Fibroblast of gingiva (primary cell): ENCODE measurements at places on chromosomes 2 and 18.

DNA sequence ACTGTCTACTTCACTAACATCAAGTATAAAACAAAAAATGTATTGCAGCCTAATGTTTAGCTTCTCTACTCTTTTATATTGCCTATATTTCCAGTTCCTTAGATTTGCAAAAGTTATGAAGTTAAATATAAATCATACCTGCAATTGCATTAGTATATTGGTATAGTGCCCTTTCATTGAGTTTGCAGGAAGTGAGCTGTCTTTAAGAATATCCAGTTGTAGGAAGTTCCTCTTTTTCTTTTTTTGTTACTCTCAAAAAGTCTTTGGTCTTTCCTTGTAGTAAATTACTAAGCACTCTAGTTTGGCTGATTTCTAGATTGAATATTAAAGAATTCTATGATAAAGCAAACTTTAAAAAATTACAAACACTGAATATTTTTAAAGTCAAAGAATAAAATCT, 71.3 kb upstream of the FN1 start:
- DNase-seq, result no peak

- DNase-seq, result no peak
Measured at GRCh38 chr2:7835693-7836680, 845.9 kb upstream of the ID2 start.

DNA sequence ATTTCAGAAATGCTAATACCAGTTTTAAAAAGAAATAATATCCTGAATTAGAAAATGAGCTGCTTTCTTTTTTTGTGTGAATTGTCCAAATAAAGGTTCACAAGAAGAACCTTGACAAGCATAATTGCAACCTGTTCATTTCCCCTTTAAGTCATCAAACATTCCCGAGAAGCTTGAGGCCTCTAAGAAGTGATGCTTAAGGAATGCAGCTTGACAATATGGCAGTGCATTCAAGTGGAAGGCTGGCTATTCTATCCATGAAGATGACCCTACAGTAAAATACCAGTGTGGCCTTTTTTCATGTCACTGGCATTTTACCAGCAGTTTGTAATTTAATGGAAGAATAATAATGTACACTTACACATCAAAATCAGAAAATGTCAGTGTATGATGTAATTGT, 216.7 kb downstream of the CTNNA2 start:
- DNase-seq, result no peak

GRCh38 chr18:36862182-36862581, 33.3 kb downstream of the KIAA1328 start:
- no peak for DNase-seq

DNA sequence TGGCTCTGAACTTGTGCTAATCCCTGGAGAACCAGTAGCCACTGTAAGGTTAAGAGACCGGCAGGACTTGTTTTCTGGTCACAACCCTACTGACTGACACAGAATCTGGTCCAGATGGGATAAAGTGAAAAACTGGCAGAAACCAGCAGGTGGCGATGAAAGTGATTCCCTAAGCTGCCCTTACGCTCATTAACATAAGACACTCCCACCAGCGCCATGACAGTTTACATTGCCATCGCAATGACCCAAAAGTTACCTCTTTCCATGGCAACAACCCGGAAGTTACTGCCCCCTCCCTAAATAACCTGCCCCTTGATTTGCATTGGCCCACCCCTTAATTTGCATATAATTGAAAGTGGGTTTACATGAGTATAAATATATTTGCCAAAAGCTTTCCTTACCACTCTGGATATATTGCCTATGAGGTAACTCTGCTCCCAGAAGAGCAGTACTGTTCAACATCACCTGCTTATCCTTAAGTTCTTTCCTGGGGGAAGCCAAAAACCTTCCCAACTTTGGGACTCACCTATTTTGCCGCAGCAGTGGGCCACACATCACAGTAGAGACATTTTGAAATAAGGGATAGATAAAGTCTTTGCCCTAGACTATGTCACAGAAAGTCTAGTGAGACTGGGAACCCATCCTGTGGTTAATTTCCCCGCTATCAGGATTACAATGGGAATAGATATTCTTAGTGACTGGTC, 35.8 kb upstream of the AFF3 start:
- DNase-seq, result no peak

- DNase-seq, result no peak
Measured at GRCh38 chr2:225309516-225309915, 90.0 kb upstream of the NYAP2 start.

GRCh38 chr2:221589696-221590095, 17.6 kb upstream of the EPHA4 start:
- no peak for DNase-seq

DNA sequence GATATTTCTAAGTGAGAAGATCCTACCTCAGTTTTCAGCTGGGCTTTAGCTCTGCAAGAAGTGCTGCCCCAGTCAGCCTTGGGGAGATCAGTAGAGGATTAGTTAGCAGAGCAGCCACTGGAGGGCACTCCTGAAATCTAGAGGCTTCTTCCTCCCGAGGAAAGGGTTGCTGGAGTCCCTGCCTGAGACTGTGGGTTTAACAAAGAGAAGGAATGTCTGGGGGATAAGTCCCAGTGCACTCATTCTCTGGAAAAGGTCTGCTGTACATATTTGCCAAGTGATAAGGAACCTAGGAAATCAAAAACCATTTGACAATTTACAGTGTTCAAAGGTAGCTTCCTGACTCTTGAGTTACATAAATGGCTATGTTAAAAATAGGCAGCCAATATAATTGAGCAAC, 207.2 kb downstream of the SLC8A1 start:
- peak; percentile 57 for DNase-seq

- DNase-seq, result no peak
Measured at GRCh38 chr2:211673133-211673905, 865.3 kb downstream of the ERBB4 start.

GRCh38 chr2:105806996-105807395, 62.3 kb downstream of the NCK2 start:
- DNase-seq, result no peak

DNA sequence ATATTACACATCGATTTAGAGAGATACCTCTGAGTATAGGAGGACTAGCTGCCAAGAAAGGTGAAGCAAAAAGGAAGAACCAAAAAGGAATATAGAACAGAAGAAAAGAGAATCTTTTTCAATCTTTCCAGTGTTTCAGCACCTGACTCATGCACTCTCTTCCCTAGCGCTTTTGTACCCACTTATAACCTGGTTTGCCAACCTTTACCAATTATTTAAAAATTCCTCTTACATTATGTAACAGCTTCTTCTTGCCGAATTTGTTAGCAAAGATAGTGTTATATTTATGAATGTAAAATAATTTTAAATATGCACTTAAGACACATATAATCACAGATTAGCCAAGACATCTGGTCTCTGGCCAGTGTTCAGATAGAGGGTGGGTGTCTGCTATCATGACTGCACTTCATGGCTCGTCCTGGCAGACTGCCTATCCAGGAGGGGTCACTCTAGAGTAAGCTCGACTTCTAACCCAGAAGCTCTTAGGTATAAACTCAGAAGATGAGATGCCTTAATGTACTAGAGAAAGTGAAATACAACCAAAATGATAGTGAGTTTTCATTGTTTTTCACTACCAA, 122.9 kb downstream of the ATAD2B start:
- no peak for DNase-seq

GRCh38 chr18:32698153-32698552, 74.7 kb downstream of the KLHL14 start:
- no peak for DNase-seq

- DNase-seq, result peak; percentile 86
Measured at GRCh38 chr2:64311948-64312621, 141.9 kb upstream of the LGALSL start.

DNA sequence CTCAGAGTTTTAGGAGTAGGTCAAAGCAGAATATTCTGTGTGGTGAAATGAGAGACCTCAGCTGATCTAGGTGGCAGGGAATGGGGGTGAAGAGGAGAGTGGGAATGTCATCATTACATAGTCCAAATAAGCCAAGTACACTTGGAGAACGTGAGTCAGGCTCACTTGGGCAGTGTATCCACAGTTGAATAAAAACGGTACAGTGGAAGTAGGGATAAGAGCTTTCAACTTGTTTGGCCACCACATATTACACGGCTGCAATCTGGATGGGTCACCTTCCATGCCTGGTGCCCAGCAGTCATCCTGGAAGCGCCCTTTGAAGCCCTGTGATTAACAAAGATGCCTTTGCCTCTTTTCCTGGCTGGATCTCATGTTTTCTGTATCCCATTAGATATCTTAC, 28.6 kb downstream of the MIB1 start:
- DNase-seq, result no peak

DNA sequence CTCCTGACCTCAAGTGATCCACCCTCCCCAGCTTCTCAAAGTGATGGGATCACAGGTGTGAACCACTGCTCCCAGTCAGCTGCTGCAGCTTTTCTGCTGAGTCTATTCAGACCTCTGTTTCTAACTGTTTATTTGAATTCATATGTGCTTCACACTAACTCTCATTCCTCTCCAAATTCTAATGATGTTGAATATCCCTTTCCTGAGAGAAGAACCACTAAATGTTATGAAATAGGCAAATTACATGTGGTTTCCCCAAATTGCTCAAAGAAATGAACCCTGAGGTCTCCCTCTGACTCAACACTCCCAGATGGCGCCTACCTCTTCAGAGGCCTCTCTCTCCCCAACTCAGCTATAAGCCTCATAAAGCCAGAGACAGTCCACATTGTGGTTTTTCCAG, 98.6 kb downstream of the IRS1 start:
- DNase-seq, result peak; percentile 96

DNA sequence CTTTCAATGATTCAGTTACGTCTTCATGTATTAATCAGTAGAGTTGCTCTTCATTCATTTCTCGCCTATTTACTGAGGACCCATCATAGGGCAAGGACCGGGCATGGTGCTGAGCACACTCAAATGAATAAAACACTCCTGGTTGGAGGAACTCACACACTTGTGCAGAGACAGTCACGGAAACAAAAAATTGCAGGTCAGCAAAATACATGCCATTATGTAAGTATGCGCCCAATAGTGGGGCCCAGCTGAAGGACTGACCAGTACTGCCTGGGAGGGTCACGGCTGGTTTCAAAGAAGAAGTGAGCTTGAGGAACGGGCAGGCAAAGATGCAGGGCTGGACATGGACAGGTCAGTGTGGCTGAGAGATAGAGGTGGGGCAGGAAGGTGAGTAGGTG, 102.9 kb downstream of the DDX1 start:
- no peak for DNase-seq

DNA sequence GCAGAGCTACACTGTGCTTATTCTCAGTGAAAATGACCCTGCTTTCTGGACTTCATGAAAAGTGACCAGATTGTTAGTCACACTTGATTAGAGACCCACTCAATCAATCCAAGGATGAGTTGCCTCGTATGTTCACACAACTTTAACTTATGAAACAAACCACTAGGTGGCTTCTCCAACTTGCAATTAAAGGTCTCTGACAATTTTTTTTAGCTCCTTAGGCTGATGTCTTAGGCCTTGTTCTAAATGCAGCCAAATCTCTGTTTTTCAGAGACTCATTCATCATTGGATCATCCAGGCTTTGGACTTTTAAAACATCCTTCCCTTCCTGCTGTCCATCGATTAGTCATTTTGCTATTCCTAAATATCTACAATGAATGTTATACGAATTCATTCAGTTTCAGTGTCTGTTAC, 63.4 kb downstream of the MREG start:
- DNase-seq, result peak; percentile 39

DNA sequence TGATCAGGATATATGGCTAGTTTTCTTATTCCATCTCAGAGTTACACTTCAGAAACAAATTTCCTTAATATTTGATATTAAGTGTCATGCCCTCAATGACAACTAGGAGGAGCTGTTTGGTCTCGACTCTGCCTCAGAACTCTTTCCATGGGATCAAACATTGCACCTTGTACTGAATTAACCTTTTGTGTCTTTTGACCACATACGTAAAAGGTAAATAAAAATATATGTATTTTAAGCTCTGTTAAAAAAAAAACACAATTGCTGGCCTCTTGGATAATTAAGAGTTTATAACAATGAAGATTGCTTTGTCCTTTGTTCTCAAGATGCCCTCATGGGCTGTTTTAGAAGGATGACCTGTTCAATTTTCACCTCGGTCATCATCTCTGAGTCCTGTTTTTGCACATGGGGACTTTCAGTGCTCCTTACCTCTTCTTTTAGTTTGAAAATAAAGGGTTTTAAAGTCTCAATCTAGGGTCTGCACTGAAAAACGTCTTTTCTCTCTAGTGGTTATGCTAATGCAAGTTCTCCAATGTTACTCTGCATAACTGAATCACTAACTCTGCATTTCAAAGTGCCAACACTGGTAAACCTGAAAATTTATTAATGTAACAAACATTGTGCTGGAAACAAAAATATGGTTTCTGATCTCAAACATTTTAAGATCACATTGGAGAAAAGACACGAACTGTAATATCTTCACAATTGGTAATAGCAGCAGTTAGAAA, 18.8 kb upstream of the FN1 start:
- DNase-seq, result no peak

DNA sequence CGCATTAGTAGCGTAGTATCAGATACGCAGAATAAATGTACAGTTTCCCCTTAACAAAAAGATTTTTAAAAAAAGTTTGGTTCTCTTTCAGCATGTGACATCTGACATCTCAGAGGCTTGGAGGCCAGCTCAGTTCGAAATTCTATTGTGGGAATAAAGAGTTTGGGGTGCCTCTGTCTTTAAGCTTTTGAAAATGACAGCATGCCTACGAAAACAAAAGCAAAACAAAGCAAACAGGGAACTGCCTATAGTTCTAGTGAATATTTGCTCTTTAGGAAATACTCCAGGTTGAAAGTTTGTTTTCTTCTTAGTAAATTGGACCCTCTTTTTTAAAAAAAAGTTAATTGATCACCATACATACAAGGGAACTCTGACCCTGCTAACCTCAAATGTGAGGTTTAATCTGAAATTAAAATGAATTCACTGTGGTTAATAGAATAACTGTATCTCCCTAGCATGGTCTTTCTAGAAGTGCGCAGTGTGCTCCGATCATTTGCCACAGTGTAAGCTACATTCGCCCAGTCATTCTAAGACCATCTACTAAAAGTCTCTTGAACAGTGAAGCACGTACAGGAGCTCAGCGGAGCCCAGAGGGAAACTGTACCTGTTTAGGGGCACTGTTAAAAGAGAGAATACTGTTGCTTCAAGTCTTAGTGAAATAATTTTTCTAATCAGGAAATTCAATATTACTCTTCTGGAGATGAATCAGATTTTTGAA, 347.0 kb upstream of the CDH2 start:
- DNase-seq, result no peak

GRCh38 chr2:216235462-216235861, 126.3 kb downstream of the XRCC5 start:
- no peak for DNase-seq

DNA sequence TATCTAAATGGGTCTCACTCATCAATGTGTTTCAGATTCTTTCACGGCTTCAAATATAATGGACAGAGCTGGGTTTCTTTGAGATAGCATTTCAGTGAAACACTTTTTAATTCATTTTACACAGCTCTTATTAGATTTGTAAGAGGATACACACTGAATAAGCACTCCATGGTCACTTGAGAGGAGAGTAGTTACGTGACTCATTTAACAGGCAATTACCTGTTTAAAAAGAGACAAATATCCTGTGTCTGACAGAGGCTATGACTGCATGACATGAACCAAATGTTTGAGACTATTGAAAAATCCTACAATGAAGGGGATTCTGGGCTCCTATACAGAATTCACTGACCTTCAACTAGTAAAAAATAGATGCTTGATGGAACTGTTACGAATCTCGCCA, 786.9 kb downstream of the EPHA4 start:
- DNase-seq, result no peak
